ENCODE measurements at places on chromosomes 3 and 15. TPM values are rescaled to one million over a fixed set of nuclear protein-coding genes. Genes with fewer than 3 reads are reported as not detected.

- no peak for DNase-seq
Measured at GRCh38 chr15:48914717-48915116, 36.8 kb downstream of the EID1 start.

- no peak for DNase-seq
Measured at GRCh38 chr3:138369151-138369900, 20.9 kb downstream of the MRAS start.

- no peak for DNase-seq
Measured at GRCh38 chr3:10366651-10367101, 45.8 kb upstream of the SEC13 start.

- DNase-seq: no peak
Measured at GRCh38 chr3:106710596-106710995, 666.6 kb upstream of the CCDC54 start.

GRCh38 chr3:70580021-70580420 is 267.6 kb upstream of the MDFIC2 start:
- DNase-seq: no peak

GRCh38 chr15:91320101-91320500 is 220.0 kb downstream of the SV2B start:
- no peak for DNase-seq

- no peak for DNase-seq
Measured at GRCh38 chr3:196633555-196634151, 5.8 kb upstream of the NRROS start.

GRCh38 chr3:63043631-63044030 is 168.4 kb upstream of the CADPS start:
- no peak for DNase-seq

Gene COL6A5
- total RNA-seq: not detected

Gene CSPG5
- 8.5 TPM for total RNA-seq

Gene ISLR2
- not detected for total RNA-seq

All from G401 (cell line).